ENCODE measurements at places on chromosomes 1 and 21.

DNA sequence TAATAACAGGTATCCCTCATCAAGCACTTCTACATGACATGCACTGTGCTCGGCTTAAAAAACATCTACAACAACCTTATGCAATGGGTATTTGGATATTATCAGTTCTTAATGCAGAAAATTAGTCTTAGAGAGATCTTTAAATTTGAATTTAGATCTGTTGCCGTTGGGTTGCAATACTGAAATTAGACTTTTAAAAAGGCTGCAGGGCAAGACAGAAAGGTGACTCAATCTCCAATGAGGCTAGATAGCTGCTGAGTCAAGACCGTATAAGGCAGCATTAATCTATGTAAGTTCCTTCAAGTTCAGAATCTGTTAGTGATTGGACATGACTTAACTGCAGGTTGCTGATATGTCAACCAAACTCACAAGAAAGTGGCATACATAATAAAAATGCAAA lies 37.3 kb downstream of the OLFM3 start:
- DNase-seq: no peak

- DNase-seq: no peak
Measured at GRCh38 chr1:231934797-231935196, 308.2 kb downstream of the DISC1 start.

- DNase-seq: no peak
Measured at GRCh38 chr21:14615359-14615974, 69.4 kb upstream of the SAMSN1 start.

GRCh38 chr1:199780948-199781670 lies 246.4 kb upstream of the NR5A2 start:
- DNase-seq: no peak

- DNase-seq: no peak
Measured at GRCh38 chr1:221841251-221841982, 99.5 kb upstream of the DUSP10 start.

GRCh38 chr1:19208710-19209438 lies 1.2 kb downstream of the UBR4 start:
- DNase-seq: no peak

DNA sequence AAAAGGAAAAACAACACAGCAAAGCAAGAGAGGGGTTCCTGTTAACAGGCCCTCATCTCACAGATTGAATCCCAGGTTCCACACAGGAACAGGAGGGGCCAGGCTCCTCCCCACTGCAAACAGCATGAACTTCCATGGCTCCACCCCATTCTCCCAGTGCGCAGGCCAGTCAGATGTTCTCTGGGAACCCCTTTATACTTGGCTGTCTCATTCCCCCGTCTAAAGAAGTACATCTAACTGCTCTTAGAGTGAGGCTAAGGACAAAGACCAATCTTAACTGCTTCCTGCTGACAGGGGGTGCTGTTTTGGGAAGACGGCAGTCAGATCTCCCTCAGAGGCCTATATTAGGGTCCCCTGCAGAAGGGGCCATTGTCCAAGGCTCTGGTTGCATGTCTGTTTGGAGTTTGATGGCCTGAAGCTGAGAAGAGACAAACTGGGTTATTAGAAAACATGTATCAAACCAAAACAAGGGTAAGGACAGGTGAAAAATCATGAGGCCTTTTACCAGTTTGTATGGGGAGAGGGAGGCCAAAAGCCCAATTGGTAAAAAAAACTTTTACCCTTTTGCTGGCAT lies 10.5 kb upstream of the NASP start:
- DNase-seq: no peak

- no peak for DNase-seq
Measured at GRCh38 chr1:186375929-186376319, 286 bp downstream of the ODR4 start.

DNA sequence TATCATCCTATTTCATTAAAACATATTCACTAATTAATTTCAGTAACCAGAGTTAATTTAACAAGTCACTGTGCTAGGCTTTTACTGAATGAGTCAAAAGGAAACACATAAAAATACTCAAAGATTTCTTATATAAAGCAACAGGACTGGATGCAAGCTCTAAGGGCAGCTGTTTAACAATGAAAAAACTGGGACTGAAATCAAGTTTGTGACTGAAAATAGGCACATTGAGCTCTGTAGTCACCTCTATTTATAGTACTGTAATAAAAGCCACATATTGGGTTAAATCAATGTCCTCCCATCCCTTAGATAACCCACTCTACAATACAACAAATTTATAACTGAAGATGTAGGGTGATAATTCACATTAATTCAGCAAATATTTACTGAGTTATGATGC lies 52.4 kb downstream of the SMYD3 start:
- DNase-seq: no peak

- DNase-seq: no peak
Measured at GRCh38 chr1:151902858-151903257, 6.5 kb downstream of the THEM4 start.

- DNase-seq: no peak
Measured at GRCh38 chr1:199242147-199242546, 603.3 kb downstream of the PTPRC start.

DNA sequence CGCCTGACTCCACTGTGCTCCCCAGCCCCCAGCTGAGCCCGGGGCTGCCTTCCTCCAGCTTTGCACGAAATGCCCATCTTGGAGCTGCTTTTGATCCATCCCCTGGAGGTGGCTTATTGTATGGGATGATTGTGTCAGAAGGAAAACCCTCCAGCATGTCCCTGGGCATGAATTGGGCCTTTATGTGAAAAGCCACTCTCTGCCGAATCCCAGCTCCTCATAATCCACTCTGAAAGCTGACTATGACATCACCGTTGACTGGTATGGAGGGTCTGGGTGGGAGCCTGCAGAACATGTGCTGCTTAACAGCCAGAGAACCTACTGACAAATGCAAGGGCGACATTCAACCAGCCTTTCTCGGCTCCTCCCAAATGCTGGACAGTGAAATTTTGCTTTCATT lies 74.6 kb downstream of the NENF start:
- no peak for DNase-seq

DNA sequence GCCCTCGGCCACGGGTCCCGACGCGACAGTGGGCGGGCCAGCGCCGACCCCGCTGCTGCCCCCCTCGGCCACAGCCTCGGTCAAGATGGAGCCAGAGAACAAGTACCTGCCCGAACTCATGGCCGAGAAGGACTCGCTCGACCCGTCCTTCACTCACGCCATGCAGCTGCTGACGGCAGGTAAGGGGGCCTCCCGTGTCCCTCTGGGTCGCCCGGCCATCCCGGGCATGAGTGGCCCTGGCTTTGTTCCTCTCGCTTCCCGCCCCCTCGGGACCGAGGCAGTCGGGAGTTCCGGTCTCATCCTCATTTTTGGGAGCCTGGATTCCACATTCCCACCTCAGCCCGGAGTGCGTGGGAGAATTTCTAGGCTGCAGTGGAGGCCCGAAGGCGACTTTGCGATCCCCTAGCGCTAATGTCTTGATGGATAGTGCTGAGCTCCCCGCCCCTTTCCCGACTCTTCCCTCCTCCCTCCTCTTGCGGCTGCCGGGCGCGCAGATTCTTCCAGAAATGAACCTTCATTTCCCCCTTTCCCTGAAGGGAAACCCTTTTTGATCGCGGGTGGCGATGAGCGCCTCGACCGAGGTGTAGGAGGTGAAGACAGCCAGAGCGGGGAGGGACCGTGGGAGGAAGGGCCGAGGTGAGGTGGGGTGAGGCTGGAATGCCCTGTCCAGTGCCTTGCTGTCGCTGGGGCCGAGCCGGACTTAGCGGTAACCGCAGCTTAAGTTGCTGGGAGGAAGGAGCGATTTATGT lies 705 bp downstream of the KHDRBS1 start:
- no peak for DNase-seq

- no peak for DNase-seq
Measured at GRCh38 chr1:172708452-172708851, 49.5 kb downstream of the FASLG start.

DNA sequence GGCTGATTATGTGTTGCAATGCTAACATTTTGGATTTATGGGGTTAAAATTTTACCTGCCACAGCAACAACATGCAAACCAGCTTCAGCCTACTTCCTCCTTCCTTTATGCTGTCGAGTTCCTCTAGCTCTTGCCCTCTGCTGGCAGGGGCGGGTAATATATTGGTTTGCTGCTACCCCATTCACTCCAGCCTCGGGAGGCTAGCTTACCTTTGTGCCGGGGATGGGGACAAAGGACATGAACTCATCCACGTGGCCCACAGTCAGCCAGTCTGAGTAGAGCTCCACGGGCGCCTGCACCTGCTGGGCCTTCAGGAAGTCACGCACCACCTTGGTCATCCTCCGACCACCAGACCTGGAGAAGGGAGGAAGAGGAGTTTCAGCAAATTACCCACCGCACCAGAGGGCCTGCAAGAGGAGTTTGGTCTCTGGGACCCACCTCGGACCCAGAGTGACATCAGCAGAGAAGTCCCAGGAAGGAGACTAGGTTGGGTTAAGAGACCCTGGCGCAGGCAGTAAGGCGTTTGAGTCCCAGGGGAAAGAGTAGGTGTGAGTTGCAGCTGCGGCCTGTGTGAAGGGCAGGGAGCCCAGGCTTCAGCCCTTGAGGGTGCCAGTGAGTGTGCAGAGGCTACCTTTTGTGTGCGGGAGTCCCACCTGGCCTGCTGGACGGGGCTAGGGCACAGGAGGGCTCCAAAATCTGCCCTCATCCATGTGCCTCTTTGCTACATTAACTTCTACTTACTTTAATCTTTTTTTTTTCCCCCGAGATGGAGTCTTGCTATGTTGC lies 21.8 kb upstream of the SDHB start:
- peak; percentile 47 for DNase-seq

- no peak for DNase-seq
Measured at GRCh38 chr1:38773483-38773882, 86.1 kb downstream of the RRAGC start.

- DNase-seq: no peak
Measured at GRCh38 chr1:1875932-1876331, 15.0 kb downstream of the GNB1 start.

DNA sequence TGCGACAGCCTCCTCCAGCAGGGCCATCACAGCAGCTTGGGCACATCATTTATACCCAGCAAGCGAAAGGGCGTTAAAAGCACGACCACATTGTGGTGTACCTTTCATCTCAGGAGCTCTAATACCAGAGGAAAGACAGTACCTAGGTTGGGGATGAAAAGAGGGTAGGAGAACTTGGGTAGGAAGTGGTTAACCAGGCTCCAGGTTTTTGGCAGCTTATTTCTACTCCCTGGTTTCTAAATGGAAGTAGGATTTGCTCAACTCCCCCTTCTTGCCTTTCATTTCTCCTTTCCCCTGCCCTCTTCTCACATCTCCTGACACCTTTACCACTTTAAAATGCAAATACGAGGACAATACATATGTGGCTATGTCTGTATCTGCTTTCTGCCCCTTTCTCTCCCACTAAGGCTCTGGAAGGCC lies 30.2 kb downstream of the FAM177B start:
- DNase-seq: no peak

GRCh38 chr1:114274621-114275317 lies 121.1 kb upstream of the SYT6 start:
- DNase-seq: no peak

DNA sequence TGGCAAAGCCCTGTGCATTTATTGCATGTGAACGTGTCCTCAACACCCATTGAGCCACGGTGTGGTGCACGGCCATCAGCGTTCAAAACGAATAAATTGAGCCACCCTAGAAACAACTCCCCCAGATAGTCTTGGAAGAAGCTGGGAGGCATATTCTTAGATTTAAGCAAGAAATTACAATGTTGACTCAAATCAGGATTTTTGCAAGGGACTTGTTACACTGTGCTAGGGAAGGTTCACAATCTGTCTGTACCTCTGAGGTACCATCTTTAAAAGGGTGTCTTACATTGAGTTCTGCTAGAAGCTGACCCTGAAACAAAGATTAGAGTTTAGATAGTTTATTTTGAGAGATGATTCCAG lies 16.2 kb downstream of the CD247 start:
- no peak for DNase-seq

DNA sequence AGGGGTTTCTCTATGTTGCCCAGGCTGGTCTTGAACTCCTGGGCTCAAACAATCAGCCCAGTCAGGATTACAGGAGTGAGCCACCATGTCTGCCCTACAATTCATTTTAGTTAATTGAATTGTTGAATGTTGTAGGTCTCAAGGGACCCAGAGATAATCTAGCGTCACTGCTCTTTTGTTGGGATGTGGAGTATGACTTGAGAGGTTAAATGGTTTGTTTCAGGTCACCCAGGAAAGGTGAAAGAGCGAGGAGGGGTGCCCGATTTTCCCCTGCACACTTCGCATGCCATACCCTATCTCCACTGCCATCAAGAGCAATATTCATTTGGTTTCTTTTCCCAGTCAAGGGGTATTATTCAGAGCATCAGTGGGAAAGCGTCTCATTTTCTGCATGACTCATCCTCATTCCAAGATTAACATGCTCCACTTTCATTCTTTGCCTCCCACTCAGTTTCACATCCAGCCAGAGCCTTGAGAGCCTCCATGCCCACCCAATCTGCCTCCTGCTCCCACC lies 13.1 kb upstream of the SLC30A1 start:
- no peak for DNase-seq

GRCh38 chr1:65964123-65964522 lies 171.4 kb downstream of the PDE4B start:
- no peak for DNase-seq

DNA sequence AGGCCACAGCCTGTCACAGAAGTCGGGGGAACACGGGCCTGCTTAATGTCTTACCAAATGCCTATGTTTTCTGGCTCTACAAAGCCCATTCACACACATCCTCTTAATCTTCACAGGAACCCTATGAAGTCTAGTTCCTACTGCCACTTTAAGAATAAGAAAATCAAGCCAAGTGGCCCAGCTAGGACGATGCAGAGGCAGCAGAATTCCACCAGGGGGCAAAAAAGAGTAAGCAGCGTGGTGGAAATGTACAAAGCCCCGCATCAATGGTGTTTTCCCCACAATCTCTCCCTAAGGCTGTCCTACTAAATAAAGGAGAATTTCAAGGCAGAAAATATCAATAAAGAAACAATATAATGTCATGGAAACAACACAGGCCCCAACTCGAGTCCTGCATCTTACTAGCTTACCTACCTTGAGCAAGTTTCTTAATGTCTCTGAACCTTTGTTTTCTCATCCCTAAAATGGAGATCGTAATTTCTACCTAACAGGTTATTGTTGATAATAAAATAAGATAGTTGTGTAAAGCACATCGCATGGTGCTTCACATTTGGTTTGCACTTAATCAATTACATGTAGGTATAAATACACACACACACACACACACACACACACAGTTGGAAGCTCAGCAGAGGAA lies 21.4 kb downstream of the SEC16B start:
- DNase-seq: peak; percentile 31

- DNase-seq: no peak
Measured at GRCh38 chr1:97396463-97396862, 524.4 kb downstream of the DPYD start.

- no peak for DNase-seq
Measured at GRCh38 chr1:212291505-212292134, 6.4 kb downstream of the PPP2R5A start.

DNA sequence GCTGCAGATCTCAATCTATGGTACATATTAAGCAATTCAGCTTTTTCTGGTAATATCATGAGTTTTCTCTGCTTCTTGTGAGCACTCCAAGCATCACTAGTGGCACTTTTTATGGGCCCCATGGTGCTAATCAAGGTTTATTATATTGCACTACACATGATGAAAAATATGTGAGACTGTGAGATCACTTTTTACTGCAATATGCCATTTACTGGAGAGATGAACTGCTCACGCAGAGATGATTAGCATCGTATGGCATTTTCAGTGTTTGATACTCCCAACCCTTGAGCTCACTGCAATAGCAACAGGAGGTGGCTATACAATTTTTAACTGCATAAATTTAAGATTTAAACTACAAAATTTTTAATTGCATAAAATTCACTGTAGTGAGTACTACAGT lies 8.7 kb upstream of the KCNK1 start:
- DNase-seq: no peak
